ENCODE measurements at places on chromosomes 3 and 15.

- DNase-seq: no peak
Observed at GRCh38 chr3:13894807-13895154, 14.9 kb upstream of the WNT7A start.

- no peak for DNase-seq
Observed at GRCh38 chr15:70528270-70528706, 235.1 kb downstream of the UACA start.

DNA sequence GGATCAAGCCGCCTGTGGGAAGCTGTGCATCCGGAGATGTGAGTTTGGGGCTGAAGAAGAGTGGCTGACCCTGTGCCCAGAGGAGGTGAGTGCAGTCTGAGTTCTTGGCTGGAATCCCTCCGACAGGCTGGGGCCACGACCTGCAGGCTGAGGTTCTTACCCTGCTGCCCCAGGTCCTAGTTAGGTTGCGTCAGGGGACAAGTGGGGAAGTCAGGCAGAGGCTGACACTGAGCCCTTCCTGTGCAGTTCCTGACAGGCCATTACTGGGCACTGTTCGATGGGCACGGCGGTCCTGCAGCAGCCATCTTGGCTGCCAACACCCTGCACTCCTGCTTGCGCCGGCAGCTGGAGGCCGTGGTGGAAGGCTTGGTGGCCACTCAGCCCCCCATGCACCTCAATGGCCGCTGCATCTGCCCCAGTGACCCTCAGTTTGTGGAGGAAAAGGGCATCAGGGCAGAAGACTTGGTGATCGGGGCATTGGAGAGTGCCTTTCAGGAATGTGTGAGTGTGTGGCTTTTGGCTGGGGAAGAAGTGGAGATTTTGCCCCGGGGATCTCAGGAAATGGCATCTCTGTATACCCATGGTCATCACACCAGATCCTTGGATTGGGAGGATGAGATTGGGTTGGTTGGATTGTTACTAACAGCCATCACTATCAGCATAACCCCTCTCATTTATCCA, 1.3 kb downstream of the PPM1M start:
- DNase-seq: no peak

- no peak for DNase-seq
Observed at GRCh38 chr3:64586952-64587351, 100.8 kb downstream of the ADAMTS9 start.

DNA sequence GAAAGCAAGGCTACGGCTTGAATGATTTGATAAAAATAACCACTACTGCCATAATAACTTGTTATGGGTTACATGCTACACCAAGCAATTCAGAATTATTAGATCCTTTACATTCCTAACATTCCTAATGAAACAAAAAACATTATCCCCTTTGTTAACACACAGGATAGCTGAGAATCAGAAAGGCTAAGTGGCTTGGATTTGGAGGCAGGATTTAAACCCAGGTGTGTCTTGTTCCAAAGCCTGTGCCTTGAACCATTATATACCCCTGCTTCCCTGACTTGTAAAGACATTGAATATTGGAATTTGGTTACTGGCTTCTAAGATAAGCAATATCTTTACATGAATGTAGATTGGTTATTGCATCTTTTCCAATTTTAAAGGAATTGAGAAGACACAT, 417.1 kb upstream of the GOLIM4 start:
- no peak for DNase-seq
